ENCODE measurements at places on chromosomes 3 and 15.

GRCh38 chr3:98331329-98331728, 22.3 kb upstream of the OR5K4 start:
- DNase-seq, result no peak

DNA sequence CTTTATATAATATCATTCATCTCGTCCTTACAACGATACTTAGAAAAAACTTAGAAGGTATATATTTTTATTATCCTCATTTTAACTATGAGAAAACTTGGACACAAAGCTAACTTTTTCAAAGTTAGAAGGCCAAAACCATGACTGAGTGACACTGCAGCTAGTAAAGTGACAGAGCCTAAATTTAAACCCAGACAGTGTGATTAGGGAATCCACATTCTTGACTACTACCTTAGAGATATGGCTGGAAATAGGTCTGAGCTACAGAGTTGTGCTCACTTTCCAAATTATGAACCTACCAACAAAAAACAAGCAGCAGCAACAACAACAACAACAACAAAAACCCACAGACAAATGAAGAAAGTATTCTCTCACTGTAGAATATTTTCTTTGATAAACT, 236.2 kb downstream of the SCAPER start:
- DNase-seq, result no peak

DNA sequence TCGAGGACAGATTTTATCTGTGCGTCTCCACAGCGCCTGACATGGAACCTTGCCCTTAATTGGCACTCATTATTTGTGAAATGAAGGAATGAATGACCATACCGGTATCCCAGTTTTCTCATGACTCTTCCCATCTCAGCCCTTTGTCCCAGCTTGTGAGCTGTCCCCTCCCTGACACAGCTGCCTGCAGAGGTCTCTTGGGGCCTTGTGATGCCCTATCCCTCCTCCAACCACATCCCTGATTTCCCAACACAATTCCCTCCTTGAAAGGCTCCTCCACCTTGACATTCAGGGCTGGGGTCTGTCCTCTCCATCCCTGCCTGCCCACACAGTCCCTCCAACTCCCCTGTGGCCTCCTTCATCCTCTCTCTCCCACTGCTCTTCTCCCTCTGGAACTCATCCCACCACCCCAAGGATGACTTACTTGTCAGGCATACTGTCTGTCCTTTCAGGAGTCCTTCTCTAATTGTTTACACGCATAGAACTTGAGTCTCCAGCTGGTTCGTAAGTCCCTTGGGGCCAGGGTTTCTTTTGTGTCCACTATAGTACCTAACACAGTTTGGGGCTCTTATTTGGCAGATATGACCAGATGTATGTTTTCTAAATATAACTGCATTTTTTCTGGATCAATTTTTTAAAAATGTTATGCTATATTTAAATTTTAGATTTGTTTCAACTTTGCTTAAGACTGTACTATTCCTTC, 35.6 kb upstream of the FILIP1L start:
- DNase-seq, result no peak

DNA sequence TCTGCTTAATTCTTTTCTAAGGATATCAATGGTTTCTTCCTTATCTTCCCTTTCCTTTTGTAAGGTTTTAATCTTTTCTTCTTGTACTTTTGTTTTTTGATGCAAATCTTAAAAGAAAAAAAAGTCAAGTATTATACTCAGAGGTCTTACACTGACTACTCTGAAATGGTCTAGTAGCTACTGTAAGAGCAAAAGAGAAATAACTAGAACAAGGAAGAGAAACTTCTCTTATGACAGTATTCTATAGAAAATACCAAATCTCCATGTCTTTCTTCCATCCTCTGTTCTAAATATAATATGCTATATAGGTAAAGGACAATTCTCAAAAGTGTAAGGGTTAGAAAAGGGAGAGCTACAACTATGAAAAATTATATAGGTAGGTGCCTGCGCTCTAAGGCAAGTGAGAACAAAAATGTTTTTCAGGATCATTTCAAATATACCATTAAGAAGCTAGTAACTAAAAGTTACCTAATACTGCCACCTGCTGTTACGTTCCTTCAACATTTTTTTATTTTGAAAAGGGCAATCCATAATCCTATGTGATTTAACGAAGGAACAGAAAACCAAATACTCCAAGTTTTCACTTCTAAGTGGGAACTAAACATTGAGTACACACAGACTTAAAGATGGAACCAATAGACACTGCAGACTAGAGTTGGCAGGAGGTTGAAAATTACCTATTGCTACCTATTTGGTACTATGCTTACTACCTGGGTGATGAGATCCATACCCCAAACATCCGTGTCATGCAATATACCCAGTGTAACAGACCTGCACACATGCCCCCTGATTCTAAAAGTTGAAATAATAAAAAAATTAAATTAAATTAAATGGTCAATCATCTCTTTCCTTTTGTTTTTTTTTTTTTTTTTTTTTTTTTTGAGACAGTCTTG, 36.7 kb downstream of the CIP2A start:
- DNase-seq, result no peak

DNA sequence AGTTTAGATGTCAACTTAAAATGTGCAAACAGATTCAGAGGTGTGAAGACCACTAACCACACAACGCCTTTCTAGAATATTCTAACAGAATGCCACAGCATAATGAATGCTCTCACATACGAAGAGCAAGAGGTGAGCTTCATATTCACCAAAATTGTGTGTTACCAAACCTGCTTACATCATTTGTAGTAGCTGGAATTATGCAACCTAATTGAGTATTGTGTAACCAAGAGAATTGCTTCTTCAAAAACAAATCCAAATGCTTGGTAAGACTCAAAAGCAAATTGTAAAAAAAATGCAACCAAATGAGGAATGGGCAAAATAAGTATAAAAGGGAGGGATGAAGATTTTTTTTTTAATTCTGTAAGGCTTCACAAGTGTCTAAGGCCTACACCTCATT, 160.7 kb downstream of the TAFA4 start:
- no peak for DNase-seq

- DNase-seq, result no peak
Measured at GRCh38 chr3:29912600-29913288, 631.9 kb downstream of the RBMS3 start.

DNA sequence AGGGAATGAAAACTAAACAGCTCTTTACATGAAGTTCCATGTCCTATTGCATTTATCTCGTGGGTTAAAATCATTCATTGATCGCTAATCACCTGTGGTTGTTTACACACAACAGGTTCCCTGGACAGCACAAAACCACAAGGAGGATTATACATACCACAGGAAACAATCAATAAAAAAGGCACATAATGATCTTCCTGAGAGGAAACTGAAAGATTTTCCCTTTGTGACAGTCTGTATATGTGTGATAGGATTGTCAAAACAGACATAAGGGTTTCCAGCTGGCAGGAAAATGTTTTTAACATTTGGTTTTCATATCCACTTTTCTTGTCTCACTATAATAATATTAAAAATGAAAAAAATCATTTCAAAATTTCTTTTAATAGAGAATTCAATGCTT, 541.8 kb downstream of the NLGN1 start:
- DNase-seq, result no peak

GRCh38 chr3:142973217-142974009, 9.9 kb upstream of the PAQR9 start:
- no peak for DNase-seq

DNA sequence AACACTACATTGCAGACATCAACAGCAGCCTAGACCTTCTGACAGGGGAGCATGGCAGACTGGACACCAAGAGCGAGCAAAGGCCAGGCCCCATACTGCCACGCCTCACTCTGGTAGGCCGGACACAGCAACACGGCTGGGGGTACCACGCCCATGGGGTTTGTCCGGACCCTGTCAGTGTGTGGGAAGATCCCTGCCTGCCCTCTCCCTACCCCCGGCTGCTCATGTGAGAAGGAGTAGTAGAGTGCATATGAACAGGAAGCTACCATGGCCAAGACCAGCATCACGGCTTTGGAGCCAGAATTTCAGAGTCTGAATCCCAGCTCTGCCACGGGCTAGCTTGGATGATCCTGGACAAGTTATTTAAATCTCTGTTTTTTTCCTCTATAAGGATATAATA, 27.9 kb downstream of the ALDH1L1 start:
- DNase-seq, result no peak
